Naive thymus-derived CD8-positive, alpha-beta T cell (primary cell): ENCODE measurements at places on chromosomes 2 and 18. TPM values are rescaled to one million over a fixed set of nuclear protein-coding genes. Genes with fewer than 3 reads are reported as not detected.
A peak's percentile ranks its signal among the peaks of the same experiment; 100 is the strongest.

The PTMA gene
- 1,051 TPM for total RNA-seq

The ERICH2 gene
- not detected for total RNA-seq

The NEURL3 gene
- total RNA-seq, result 0.39 TPM

The PTPRN gene
- not detected for total RNA-seq

The MARCO gene
- not detected for total RNA-seq

The SCN7A gene
- not detected for total RNA-seq

The MEP1B gene
- 0.30 TPM for total RNA-seq

The DPP10 gene
- total RNA-seq, result not detected

DNA sequence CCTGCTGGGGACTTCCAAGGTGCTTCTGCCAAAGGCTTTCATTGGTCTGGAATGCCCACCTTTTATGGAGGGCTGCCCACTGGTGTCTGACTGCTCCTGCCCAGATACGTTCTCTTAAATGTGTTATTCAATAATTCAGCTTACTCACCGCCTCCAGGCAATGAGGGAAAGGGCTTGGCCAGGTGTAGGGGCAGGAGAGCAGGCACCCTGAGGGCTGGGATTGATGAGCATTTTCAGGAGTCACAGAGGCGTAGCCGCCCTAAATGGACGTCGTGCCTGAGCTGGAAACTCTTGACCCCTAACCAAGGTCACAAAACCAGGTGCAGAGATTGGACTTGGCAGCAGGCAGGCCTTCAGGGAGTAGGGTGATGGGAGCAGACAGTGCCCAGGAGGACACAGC, 26.8 kb downstream of the MAL start:
- no peak for DNase-seq
- no peak overlapping the region for H3K4me3 ChIP-seq
- H3K4me1 ChIP-seq, result peaks cover 90% of the 10 kb centered on the region

DNA sequence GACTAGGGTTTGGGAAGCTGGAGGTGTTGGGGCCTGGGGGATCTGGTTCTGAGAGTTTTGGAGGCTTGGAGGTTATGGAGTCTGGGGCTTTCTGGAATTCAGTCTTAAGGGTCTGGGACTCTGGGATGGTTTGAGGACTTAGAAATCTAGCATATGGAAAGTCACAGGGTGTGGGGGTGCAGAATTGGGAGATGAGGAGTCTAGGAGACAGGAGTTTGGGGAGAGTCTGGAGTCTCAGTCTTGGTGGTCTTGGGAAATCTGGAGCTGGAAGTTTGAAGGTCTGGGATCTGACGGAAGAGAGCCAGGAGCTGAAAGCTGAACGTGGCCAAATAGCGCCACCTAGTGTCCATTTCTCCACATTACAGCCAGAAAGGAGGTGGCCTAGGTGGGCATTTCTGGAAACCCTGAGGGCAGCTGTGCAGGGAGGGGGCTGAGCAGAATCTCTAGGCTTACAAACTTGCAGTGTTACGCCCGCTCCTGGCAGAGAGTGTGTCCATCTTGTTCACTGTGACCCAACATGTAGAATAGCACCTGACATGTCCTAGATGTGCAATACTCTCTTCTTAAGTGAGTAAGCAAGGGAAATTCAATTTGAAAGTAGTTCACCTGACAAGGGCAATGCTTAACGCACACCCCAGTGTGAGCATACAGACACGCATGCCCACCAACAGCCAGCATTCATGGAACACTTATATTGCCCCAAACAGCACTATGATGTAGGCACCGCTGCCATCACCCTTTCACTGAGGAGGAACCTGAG, 204.8 kb downstream of the TFCP2L1 start:
- peaks cover 4% of the 10 kb centered on the region for H3K4me1 ChIP-seq
- peak; percentile 35 for DNase-seq
- H3K27ac ChIP-seq, result no peak overlapping the region
- H3K4me3 ChIP-seq, result no peak overlapping the region
- no peaks in the 10 kb centered on the region for H3K36me3 ChIP-seq
- peaks cover 30% of the 10 kb centered on the region for H3K27me3 ChIP-seq

DNA sequence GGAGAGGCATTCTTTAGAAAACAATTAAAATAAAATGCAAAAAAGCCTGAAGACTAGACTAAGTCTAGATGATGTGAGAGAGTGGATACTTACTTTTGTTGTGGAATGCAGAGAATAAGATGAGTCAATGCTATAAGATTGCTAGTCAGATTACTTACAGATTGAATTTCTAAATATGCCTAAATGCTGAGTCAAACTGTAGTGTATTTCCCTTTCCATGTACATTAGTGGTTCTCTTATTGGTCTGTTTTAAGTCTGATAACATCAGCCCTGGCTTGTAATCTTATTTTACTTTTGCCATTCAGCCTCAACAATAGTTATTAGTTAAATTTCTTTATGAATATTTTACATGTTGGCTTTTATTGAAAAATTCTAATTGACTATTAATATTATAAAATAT, 702.7 kb downstream of the SOCS6 start:
- no peaks in the 10 kb centered on the region for H3K27me3 ChIP-seq
- H3K4me1 ChIP-seq, result no peaks in the 10 kb centered on the region
- H3K36me3 ChIP-seq, result peaks cover 17% of the 10 kb centered on the region
- no peak overlapping the region for H3K4me3 ChIP-seq
- DNase-seq, result no peak

DNA sequence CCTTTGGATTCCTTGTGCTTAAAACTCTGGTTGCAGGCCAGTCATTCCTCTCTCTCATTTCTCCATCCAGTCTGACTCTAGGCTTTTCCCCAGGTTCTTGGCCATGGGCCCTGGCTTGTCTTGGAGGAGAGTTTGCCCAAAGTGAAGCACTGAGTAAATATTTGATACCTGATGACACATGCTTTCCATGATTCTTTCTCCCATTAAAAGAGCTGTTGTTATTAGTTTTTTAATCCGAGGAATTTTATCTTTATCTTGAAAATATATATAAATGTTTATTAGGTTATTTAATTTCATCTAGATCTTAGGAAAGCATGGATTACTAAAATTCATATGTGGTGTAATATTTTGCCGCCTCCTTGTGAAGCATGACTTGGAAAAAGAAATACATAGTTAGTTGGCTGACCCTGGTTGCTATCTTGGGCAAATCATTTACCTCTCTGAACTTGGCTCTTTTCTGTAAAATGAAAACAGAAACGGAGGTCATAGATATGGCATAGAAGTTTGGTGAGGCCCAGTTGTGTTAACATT, 650.1 kb downstream of the SLC4A3 start:
- H3K4me3 ChIP-seq, result no peak overlapping the region
- DNase-seq, result no peak
- peaks cover 2% of the 10 kb centered on the region for H3K27me3 ChIP-seq
- H3K4me1 ChIP-seq, result no peaks in the 10 kb centered on the region
- no peaks in the 10 kb centered on the region for H3K36me3 ChIP-seq

GRCh38 chr2:173051463-173052215, 24.0 kb upstream of the MAP3K20 start:
- peaks cover 11% of the 10 kb centered on the region for H3K27me3 ChIP-seq
- DNase-seq, result no peak
- H3K4me3 ChIP-seq, result no peak overlapping the region
- H3K36me3 ChIP-seq, result no peaks in the 10 kb centered on the region
- no peak overlapping the region for H3K27ac ChIP-seq

DNA sequence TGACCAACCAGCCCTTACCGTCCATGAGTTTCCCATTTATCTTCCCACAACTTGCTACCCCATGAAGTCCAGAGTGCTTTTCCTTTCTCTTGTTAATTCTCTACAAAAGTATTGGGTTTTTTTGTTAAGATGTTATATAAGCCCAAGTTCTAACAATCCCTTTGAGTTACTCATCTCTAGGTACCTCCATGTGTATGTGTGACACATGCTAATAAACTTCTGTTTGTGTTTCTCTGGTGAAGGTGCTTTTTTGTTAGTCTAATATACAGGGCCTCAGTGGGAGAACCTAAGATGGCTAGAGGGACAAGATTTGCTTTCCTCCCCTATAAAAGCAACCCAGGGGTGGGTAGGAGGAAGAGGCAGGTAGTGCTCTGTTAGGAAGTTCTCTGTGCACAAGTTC, 31.8 kb upstream of the RMDN2 start:
- H3K4me3 ChIP-seq, result peak overlapping the region; percentile 31
- no peak overlapping the region for H3K27ac ChIP-seq

DNA sequence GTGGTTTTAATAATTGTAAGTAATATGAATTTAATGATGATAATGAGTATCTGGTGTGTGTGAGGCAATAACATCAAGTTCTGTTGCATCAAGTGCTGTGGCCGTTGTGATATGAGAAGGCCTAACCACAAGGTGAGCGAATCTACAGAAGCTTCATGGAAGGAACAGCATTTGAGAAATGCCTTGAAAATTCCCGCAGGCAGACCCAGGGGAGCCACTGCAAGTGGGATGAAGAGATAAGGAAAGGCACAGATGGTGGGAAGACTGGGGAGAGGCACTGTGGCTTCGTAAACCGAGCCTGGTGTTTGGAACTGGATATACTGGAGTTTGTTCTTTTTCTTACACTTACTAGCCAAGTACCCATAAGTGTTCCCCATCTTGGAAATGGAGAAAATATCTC, 357.5 kb downstream of the PTPRM start:
- H3K4me1 ChIP-seq, result no peaks in the 10 kb centered on the region
- H3K27ac ChIP-seq, result no peak overlapping the region
- H3K27me3 ChIP-seq, result no peaks in the 10 kb centered on the region
- H3K36me3 ChIP-seq, result peaks cover 4% of the 10 kb centered on the region
- H3K4me3 ChIP-seq, result no peak overlapping the region

- H3K27ac ChIP-seq, result no peak overlapping the region
- H3K4me1 ChIP-seq, result no peaks in the 10 kb centered on the region
- DNase-seq, result no peak
Observed at GRCh38 chr2:189134485-189134884, 45.1 kb downstream of the COL5A2 start.

GRCh38 chr18:33838054-33838453, 260.0 kb downstream of the ASXL3 start:
- no peaks in the 10 kb centered on the region for H3K4me1 ChIP-seq
- no peak overlapping the region for H3K4me3 ChIP-seq

GRCh38 chr2:86298411-86299390, 38.7 kb downstream of the REEP1 start:
- no peak overlapping the region for H3K27ac ChIP-seq
- peaks cover 2% of the 10 kb centered on the region for H3K4me1 ChIP-seq
- H3K36me3 ChIP-seq, result no peaks in the 10 kb centered on the region
- DNase-seq, result no peak
- peaks cover 12% of the 10 kb centered on the region for H3K27me3 ChIP-seq

DNA sequence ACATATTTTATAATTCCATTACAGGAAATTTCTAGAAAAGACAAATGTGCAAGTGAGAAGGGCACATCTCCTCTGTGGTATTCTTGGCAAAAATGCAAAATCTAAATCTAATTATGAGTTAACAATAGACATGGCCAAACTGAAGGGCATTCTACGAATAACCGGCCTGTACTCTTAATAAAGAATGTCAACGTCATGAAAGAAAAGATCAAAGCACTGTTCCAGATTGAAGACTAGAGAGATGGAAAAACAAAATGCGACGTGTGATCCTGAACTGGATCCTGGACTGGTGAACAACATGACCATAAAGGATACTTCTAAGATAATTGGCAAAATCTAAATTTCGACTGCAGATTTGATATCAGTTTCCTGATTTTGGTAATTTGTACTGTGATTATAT, 3.0 kb downstream of the CDKL4 start:
- no peak overlapping the region for H3K27ac ChIP-seq
- no peak overlapping the region for H3K4me3 ChIP-seq
- peaks cover 14% of the 10 kb centered on the region for H3K4me1 ChIP-seq
- no peaks in the 10 kb centered on the region for H3K27me3 ChIP-seq
- no peak for DNase-seq

- H3K27ac ChIP-seq, result no peak overlapping the region
- peaks cover 91% of the 10 kb centered on the region for H3K36me3 ChIP-seq
- H3K27me3 ChIP-seq, result no peaks in the 10 kb centered on the region
- no peaks in the 10 kb centered on the region for H3K4me1 ChIP-seq
- DNase-seq, result no peak
- no peak overlapping the region for H3K4me3 ChIP-seq
Observed at GRCh38 chr2:178589335-178589734, 109.1 kb downstream of the PLEKHA3 start.

- no peak overlapping the region for H3K27ac ChIP-seq
- no peak overlapping the region for H3K4me3 ChIP-seq
- H3K27me3 ChIP-seq, result no peaks in the 10 kb centered on the region
- no peaks in the 10 kb centered on the region for H3K36me3 ChIP-seq
Observed at GRCh38 chr2:160006475-160006874, 55.9 kb downstream of the PLA2R1 start.

GRCh38 chr2:238685713-238686112, 162.2 kb upstream of the TWIST2 start:
- no peak for DNase-seq
- no peak overlapping the region for H3K4me3 ChIP-seq
- no peaks in the 10 kb centered on the region for H3K36me3 ChIP-seq
- H3K4me1 ChIP-seq, result no peaks in the 10 kb centered on the region
- no peak overlapping the region for H3K27ac ChIP-seq

DNA sequence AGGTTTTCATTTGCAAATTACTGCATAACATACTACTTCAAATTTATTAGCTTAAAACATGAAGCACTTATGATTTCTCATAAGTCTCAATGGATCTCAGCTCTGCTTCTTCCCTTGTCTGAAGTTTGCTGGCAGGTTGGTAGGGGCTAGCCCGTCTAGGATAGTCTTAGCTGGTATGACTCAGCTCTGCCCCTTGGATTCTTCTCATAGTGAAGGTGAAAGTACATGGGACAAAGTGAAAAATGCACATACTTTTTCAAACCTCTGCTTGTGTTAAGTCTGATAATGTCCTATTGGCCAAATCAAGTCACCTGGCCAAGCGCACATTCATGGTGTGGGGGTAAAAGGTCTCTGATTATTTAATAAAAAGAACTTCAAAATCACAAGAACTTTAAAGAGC, 184.8 kb upstream of the VWC2L start:
- H3K36me3 ChIP-seq, result no peaks in the 10 kb centered on the region
- no peaks in the 10 kb centered on the region for H3K27me3 ChIP-seq
- H3K4me1 ChIP-seq, result no peaks in the 10 kb centered on the region
- no peak overlapping the region for H3K27ac ChIP-seq
- DNase-seq, result no peak

GRCh38 chr2:212906620-212907019, 244.8 kb downstream of the IKZF2 start:
- DNase-seq, result no peak
- no peaks in the 10 kb centered on the region for H3K27me3 ChIP-seq

DNA sequence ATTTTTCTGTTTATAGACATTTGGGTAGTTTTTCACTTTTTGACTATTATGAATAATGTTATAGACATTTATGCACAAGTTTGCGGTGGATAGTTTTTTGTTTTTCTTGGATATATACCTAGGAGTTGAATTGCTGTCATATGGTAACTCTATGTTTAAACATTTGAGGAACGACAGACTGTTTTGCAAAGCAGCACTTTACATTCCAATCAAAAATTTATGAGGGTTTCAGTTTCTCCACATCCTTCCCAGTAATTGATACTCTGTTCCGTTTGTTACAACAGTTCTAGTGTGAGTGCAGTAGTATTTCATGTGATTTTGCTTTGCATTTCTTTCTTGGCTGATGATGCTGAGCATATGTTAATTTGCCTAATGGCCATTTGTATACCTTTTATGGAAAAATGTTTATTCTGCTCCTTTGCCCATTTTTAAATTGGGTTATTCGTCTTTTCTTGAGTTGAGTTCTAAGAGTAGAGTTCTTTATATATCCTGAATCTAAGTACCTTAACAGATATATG, 617.3 kb upstream of the LRATD1 start:
- no peak overlapping the region for H3K4me3 ChIP-seq
- H3K27ac ChIP-seq, result no peak overlapping the region
- no peak for DNase-seq

- H3K27me3 ChIP-seq, result no peaks in the 10 kb centered on the region
- H3K36me3 ChIP-seq, result peaks cover 40% of the 10 kb centered on the region
- peaks cover 43% of the 10 kb centered on the region for H3K4me1 ChIP-seq
- peak overlapping the region; percentile 99 for H3K27ac ChIP-seq
- peak; percentile 7 for DNase-seq
- H3K4me3 ChIP-seq, result peak overlapping the region; percentile 96
Observed at GRCh38 chr18:5238371-5238976, 41.4 kb upstream of the AKAIN1 start.
